CD8-positive, alpha-beta memory T cell (primary cell): ENCODE measurements at places on chromosomes 16 and 17. TPM values are rescaled to one million over a fixed set of nuclear protein-coding genes. Genes with fewer than 3 reads are reported as not detected.

DNA sequence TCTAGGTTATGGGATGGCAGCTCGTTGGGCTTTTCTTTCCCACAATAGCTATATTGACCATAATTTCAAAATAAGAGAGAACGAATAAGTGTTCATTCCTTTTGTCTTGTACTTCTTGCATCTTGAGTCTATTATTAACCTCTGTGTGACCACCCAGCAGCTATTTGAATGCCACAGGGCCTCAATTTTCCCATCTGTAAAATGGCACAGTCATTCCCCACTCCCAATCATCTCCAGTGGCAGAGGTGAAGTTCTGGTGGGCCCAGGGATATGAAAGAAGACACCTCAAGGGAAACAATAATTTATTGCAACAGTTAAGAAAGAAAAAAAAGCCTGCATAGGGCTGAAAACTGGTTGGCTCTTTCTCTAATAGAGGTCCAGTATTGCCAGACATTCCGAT, 28.6 kb upstream of the NKD1 start:
- DNase-seq = no peak

- no peak for DNase-seq
These were observed 941.5 kb downstream of the CDH11 start for GRCh38 chr16:64180136-64180900.

- no peak for DNase-seq
These were observed 8.9 kb upstream of the PMP22 start for GRCh38 chr17:15274017-15274416.

- DNase-seq = no peak
These were observed 1.3 kb downstream of the PLK1 start for GRCh38 chr16:23679986-23680336.

- no peak for DNase-seq
These were observed 8.2 kb downstream of the CANT1 start for GRCh38 chr17:79001190-79002020.

- DNase-seq = no peak
These were observed 46.0 kb downstream of the NQO1 start for GRCh38 chr16:69680358-69680757.

DNA sequence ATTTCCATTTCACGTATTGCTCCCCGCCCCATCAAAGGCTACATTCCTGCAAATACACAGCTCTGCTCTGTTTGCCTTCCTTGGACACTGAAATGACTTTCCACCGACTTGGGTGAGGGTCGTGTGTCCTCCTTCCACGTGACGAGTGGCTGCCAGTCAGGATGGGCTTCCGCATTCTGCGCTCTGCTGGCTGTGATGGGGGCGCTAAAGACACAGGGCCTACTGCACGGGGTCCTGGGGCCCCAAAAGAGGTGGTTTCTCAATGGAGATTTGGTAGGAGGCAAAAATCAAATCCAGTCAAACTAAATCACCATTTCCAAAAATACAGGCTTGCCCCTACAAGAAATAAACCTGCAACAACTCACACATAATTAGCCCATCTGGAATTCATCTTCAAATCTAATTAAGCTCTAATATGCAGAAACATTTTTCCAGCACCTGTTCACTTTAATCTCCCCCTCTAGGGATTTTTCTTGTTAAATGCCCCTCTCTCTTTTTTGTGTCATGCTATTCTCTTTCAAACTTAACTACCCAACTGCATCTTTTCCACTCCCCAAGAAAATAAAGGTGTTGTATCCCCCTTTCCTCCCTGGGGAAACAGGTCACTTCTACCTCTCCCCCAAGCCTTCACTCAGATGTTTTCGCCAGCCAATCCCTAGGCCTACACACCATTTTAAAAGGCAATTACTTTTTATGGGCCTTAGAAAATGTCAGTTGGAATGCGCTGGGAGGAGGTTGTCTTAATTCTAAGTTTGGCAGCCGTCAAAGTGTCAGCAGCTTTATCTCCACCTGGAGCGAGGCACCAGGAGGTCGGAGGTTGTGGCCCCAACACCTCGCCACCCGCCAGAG, 21.9 kb upstream of the FAAP100 start:
- no peak for DNase-seq

DNA sequence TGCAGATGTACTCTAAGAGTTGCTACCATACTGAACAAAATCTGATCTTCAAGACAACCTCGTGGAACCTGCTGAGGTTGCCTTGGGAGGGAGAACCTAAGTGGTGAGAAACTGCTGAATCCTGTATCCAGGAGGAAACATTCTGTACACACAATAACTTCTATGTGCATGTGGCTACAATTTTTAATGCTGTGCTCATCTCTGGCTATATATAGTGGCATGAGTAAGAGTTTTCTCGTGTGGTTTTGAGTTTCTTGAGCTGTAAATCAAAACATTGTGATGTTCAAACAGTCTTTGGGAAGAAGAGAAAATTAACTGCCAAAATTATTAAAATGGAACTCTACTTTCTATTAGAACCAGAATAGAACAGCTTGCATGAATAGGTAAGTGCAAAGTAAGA, 206.8 kb downstream of the CA10 start:
- DNase-seq = no peak

- DNase-seq = no peak
These were observed 49.3 kb upstream of the MNT start for GRCh38 chr17:2450016-2450650.

- peak; percentile 79 for DNase-seq
These were observed 5.0 kb downstream of the SLC5A2 start for GRCh38 chr16:31487720-31488467.

DNA sequence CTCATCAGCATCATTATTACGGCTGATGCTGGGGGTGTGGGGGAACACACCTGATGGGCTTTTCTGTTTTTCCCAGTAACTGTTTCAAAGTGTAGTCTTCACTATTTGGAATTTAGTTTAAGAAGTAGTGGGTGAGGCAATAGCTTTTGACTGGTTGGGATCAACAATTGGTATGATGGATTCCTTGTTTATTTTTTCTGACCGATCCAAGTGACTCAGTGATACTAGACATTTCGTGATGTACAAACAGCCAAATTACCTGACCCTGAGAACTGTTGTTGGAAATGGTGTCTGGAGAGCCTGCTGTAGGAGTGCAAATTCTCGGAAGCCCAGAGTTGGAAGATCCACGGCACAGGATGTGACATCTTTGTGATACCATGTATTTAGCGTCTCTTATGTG, 204.2 kb downstream of the PRKCA start:
- no peak for DNase-seq

- DNase-seq = no peak
These were observed 50.8 kb upstream of the MAF start for GRCh38 chr16:79651363-79651762.

- DNase-seq = no peak
These were observed 105.8 kb upstream of the DNAH9 start for GRCh38 chr17:11492511-11492910.

- DNase-seq = no peak
These were observed 73.1 kb downstream of the KSR1 start for GRCh38 chr17:27529230-27529796.

DNA sequence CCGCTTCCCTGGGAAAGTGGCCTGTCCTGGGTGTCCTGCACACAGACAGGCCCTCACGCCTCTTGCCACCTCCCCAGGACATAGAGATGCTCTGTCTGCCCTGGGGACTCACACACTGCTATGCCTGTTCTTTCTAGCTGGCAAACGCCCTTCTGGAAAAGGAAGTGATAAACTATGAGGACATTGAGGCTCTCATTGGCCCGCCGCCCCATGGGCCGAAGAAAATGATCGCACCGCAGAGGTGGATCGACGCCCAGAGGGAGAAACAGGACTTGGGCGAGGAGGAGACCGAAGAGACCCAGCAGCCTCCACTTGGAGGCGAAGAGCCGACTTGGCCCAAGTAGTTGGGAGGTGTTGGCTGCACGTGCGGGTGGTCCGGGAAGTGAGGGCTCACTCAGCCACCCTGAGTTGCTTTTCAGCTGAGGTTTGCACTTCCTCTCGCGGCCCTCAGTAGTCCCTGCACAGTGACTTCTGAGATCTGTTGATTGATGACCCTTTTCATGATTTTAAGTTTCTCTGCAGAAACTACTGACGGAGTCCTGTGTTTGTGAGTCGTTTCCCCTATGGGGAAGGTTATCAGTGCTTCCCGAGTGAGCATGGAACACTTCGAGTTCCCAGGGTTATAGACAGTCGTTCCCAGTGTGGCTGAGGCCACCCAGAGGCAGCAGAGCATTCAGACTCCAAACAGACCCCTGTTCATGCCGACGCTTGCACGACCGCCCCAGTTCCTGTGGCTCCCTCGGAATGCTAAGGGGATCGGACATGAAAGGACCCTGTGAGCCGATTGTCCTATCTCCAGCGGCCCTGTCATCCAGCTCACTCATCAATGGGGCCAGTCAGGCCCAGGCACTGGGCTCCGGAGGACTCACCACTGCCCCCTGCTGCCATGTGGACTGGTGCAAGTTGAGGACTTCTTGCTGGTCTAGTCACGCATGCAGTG, 3.5 kb upstream of the RPL13 start:
- peak; percentile 84 for DNase-seq

DNA sequence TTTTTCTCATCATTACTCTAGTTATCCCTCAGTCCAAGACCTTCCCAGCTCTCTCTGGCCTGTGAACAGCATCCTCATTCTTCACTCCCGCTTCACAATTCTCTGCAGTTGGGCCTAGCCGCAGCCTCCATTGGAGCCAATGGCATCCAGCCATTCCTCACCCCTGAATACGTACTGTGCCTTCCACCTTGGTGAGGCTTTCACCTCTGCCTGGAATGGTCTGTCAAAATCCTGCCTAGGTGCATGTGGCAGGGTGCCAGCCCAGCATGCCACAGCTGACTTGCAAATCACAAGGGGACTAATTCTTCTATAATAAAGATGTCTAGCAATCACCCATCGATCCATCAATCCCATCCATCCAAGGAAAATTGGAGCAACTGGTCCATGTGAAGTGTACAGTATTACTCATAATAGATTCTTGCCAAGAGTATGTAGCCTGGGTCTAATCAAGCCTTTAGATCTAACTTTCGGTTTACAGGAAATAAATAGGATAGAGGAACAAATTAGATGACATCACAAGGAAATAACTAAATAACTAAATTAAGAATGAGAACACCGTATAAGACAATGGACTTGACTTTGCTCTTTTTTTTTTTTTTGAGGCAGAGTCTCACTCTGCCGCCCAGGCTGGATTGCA, 5.1 kb upstream of the CX3CL1 start:
- DNase-seq = no peak

DNA sequence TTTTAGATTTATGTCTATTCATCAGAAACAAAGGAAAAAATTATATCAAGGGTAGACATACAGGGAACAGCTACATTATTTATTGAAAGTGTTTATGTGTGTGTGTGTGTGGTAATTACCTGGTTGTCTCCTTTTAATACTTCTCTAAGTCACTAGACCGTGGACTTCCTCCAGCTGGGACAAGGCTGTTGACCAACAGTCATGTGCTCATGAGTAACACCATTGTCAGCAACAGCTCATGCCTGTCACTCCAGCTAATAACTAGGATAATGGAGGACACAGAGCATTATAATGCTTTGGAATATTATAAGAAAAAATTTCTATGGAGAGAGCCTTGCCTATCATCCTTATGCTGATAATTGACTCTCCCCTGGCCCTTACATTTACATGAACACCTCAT, 125.3 kb upstream of the SALL1 start:
- DNase-seq = no peak

GRCh38 chr17:32483451-32484019, 3.3 kb upstream of the CDK5R1 start:
- DNase-seq = peak; percentile 42

- DNase-seq = no peak
These were observed 56.1 kb upstream of the STAC2 start for GRCh38 chr17:39281806-39282205.

DNA sequence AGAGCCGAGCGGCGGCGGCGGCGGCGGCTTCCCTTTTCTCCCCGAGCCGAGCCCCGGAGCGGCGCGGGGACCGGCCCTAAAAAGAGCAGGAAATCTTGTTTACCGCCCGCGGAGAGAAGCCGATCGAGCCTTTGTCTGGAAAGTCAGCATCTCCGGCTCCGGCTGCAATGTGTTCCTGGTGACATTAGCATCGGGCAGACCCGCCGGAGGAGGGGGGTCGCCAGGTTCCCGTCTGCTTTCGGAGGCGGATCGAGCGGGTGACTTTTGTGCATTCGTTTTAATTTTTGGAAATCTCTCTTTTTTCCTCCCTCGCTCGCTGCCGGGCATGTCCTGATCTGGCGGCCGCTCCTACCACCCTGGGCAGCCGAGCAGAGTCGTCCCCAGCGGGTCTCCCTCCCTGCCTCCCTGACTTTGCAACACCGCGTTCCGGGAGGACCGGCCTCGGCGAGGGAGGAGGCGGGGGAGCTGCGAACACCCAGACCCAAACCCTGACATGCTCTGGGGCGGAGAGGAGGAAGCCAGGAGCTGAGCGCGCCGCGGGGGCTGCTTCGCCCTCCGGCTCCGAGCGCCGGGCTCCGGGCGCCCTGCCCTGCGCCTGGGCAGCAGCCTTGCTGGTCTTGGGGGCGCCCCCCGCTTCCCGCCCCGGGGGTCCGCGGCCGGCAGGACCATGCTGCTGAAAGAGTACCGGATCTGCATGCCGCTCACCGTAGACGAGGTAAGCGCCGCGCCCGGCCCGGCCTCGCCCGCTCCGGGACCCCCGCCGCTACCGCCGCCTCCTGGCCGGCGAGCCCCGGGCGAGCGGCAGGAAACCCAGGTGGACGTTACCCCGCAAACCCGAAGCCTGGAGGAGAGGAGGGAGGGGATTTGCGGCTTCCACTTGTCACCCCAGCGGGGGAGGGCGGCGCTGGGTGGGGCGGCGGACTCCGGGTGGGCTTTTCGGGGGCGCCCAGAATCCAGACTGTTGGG, 690 bp downstream of the PITPNC1 start:
- peak; percentile 54 for DNase-seq

GRCh38 chr17:6232732-6233101, 162.5 kb downstream of the WSCD1 start:
- no peak for DNase-seq

GRCh38 chr17:77475016-77475976, 334.5 kb downstream of the SEC14L1 start:
- peak; percentile 64 for DNase-seq

- no peak for DNase-seq
These were observed 45.7 kb upstream of the CSNK2A2 start for GRCh38 chr16:58243528-58244004.

DNA sequence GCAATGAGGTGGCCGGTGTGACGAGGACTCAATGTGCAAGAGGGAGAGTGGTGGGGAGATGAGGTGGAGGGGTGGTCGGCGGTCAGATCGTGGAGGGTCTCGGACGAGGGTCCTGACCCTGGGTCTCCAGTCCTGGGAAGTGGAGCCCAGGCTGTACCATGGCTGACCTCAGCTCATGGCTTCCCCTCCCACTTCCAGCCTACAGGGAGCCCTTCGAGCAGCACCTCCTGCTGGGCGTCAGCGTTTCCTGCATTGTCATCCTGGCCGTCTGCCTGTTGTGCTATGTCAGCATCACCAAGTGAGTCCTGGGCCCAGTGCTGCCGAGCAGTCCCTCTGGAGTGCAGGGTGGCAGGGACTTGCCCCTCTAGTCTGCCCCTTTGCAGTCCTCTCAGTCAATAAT, 41.8 kb downstream of the IL4R start:
- no peak for DNase-seq

The PCTP gene
- 8.5 TPM for total RNA-seq

The MYH2 gene
- total RNA-seq = not detected

The TBC1D28 gene
- not detected for total RNA-seq

The GRB2 gene
- total RNA-seq = 180 TPM

The RGS11 gene
- 0.09 TPM for total RNA-seq

The FOXL1 gene
- not detected for total RNA-seq

The PRSS36 gene
- total RNA-seq = 0.44 TPM

The HIC1 gene
- total RNA-seq = 39.5 TPM

The CCL4L2 gene
- total RNA-seq = 519 TPM

The PERCC1 gene
- 0.33 TPM for total RNA-seq

The ACSM3 gene
- 7.3 TPM for total RNA-seq

The RAI1 gene
- 20.2 TPM for total RNA-seq

The PTX4 gene
- total RNA-seq = not detected

The ARSG gene
- 7.7 TPM for total RNA-seq

The SNX20 gene
- 27.8 TPM for total RNA-seq

The SLC47A2 gene
- total RNA-seq = not detected

The ST6GALNAC1 gene
- total RNA-seq = not detected

The RDM1 gene
- total RNA-seq = 2.5 TPM
